Endothelial cell of umbilical vein (primary cell): ENCODE measurements at places on chromosomes 2 and 18. TPM values are rescaled to one million over a fixed set of nuclear protein-coding genes. Genes with fewer than 3 reads are reported as not detected.
A peak's percentile ranks its signal among the peaks of the same experiment; 100 is the strongest.

GRCh38 chr2:85394261-85394681, 15.9 kb downstream of the CAPG start:
- H3K4me3 ChIP-seq: no peak overlapping the region
- no peak overlapping the region for H3K27ac ChIP-seq
- H3K4me1 ChIP-seq: no peaks in the 10 kb centered on the region
- no peaks in the 10 kb centered on the region for H3K27me3 ChIP-seq

GRCh38 chr2:12507295-12507694, 209.4 kb upstream of the TRIB2 start:
- H3K27me3 ChIP-seq: no peaks in the 10 kb centered on the region
- DNase-seq: no peak
- no peaks in the 10 kb centered on the region for H3K4me1 ChIP-seq
- H3K27ac ChIP-seq: no peak overlapping the region
- H3K36me3 ChIP-seq: no peaks in the 10 kb centered on the region

CYP27C1 gene
- not detected in 2 replicates for polyA plus RNA-seq

DNA sequence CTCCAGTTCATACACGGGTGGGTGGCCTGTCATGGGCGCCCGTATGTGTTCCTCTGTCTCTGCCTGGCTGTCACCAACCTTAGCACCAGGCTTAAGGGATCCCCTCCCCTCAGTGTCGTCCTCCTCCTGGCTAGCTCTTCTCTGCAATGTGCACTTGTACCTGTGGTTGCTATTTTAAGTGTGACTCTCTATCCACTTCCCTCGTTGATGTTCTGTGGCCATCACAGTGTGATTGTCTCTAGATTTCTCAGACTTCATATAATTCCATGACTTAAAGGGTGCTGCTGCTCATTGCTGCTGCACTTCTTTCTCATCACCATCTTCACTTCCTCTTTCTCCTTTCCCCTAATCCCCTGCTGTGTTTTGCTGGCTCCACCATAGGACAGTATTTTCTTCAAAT, 143.4 kb downstream of the EML6 start:
- DNase-seq: no peak
- no peak overlapping the region for H3K27ac ChIP-seq
- no peaks in the 10 kb centered on the region for H3K36me3 ChIP-seq

ST8SIA5 gene
- polyA plus RNA-seq: 0.10 and 0.25 TPM in 2 replicates

DNA sequence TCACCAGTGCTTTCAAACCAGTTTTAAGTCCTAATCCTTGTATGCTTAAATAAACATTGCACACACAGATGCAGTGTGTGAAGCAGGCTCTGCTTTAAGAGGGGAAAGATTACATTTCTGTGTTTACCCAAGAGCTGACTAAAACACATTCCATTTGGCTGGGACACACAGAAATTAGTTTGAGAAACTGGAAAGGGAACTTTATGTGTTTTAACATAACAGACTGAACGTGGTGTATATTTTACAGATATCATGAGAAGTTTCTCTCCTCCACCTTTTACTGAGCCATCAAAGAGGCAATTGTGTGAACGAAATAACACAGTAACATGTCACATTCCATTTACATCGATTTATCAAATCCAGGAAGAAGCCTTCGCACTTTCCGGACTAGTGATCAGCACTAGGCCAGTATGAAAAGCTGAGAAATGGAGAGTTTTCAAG, 121.8 kb downstream of the MAIP1 start:
- no peaks in the 10 kb centered on the region for H3K4me1 ChIP-seq
- H3K27ac ChIP-seq: no peak overlapping the region
- H3K36me3 ChIP-seq: no peaks in the 10 kb centered on the region
- no peaks in the 10 kb centered on the region for H3K27me3 ChIP-seq
- no peak overlapping the region for H3K4me3 ChIP-seq

DNA sequence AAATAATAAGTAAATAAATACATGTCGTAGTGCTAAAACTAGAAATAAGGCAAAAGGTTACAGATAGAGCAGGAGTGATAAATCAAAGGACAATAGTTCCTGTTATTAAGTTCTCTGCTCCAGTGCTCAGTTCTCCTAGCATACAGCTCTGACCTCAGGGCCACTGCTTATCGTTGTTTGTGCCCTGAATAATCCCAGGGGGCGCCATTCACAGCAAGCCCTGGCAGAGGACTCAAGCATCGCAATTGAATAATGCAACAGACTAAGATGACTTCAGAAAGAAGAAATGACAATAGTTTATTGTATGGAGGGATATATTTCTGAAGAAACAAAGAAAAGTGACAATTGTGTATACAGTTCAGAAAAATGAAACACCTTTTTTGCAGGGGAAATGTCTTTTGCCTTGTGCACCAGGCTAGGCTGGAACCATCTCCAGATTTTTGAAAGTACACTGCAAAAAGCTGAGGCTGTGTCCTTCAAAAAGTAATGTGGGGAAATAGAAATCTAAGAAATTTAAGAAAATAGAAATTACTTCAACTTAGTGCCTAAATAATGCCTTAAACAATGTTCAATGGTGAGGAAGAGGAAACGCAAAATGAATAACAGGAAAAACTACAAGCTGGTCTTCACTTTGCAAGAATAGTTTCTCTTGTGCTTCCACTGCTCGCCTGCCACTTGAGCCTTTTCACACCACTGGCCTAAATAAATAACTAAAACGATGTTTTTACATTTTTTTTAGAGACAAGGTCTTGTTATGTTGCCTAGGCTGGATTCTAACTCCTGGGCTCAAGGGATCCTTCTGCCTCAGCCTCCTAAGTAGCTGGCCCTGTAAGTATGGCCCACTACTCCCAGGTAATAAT, 19.0 kb upstream of the CCNYL1 start:
- H3K4me1 ChIP-seq: peaks cover 10% of the 10 kb centered on the region
- DNase-seq: peak; percentile 61
- H3K27me3 ChIP-seq: no peaks in the 10 kb centered on the region
- no peak overlapping the region for H3K4me3 ChIP-seq
- no peaks in the 10 kb centered on the region for H3K36me3 ChIP-seq

- H3K36me3 ChIP-seq: peaks cover 3% of the 10 kb centered on the region
- H3K27me3 ChIP-seq: no peaks in the 10 kb centered on the region
- DNase-seq: no peak
- no peak overlapping the region for H3K4me3 ChIP-seq
Measured at GRCh38 chr2:53770264-53770663, 2.7 kb downstream of the CHAC2 start.

DNA sequence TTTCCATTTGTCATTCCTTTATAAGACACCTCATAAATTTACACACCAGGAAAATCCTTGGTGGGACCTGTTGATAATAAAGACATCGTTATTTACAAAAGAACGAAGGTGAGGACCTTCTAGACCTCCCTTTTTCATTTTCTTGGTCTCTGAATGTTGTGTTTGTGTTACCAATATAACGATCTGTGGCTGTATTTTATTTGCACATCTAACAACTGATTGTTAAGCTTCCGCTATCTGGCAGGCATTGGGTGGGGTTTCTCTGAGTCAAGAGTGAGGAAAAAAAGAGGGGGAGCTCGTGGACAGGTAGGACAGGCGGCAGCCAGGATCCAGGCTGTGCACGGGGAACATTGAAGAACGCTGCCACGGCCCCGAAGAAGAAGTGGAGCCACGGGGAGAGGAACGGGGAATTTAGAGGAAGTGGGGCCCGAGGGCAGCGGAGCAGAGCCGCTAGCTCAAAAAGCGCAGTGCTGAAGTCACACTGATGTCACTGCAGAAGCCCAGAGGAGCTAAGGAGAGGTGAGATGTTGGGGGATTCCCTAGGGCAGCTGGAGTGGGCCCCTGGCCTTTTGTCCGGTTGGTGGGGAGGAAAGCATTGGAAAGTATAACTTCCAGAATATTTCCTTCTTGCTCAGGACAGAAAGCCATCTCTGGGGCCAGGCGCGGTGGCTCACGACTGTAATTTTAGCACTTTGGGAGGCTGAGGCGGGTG, 20.9 kb upstream of the DNMT3A start:
- no peak overlapping the region for H3K27ac ChIP-seq
- peaks cover 4% of the 10 kb centered on the region for H3K4me1 ChIP-seq
- no peaks in the 10 kb centered on the region for H3K27me3 ChIP-seq

DNA sequence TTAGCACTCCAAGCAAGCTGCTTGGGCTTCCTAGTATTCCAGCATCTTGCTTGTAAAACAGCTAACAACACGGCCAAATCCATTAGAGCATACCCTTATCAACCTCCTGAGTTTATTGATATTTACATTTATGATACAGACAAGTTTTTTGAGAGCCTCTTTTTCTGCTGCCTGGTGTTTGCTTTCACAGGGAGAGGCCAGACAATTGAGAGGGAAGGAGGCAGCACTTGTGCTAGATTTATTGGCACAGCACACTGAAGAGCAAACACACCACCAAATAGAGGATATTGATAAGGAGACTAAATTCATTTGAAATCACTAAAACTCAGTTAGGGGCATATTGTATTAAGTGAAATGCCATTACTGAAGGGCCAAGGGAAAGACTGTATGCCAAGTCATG, 1142.3 kb upstream of the FANCL start:
- no peak for DNase-seq
- H3K4me1 ChIP-seq: no peaks in the 10 kb centered on the region
- no peaks in the 10 kb centered on the region for H3K36me3 ChIP-seq
- no peak overlapping the region for H3K4me3 ChIP-seq
- H3K27me3 ChIP-seq: no peaks in the 10 kb centered on the region

DNA sequence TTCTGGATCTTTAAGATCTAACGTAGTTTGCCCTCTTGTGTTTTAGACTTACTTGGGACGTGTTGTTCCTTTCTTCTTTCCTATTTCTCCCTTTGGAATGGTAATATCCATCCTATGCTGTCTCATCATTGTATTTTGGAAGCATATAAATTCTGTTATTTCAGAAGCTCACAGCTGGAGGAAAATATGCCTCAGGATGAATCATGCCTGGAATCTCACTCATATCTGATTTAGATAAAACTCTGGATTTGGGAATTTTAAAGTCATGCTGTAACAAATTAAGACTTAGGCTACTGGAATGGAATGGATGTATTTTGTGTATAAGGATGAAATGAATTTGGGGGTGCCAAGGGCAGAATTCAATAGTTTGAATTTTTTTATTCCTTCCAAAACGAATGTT, 245.2 kb upstream of the GULP1 start:
- no peaks in the 10 kb centered on the region for H3K4me1 ChIP-seq
- H3K27ac ChIP-seq: no peak overlapping the region
- H3K36me3 ChIP-seq: no peaks in the 10 kb centered on the region
- DNase-seq: peak; percentile 27
- H3K27me3 ChIP-seq: no peaks in the 10 kb centered on the region
- H3K4me3 ChIP-seq: no peak overlapping the region

DNA sequence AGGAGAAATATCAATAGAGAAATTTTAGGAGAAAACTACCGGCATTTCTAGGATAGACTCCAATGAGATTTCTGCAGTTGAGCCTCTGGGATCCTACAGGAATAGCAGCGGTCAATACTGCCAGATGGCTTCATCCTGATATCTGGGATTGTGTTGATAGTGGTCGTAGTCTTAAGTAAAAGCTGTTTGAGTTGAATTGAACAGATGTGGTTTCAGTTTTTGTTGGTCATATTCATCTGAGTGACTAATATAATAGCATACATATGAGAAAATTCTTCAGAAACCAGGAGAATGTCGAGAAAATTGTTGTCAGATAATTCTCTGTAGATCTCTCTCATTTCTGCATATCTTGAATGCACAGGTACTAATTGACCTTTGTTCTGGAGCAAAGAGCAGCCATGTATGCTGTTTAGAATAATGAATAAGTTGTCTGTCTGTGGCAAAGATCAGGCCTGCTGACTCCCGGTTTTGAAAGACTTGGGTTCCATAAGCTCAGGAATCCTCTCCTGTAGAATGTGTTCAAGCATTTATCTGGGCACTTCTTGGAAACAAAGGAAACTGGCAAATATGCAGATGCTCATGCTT, 288.1 kb downstream of the TMX3 start:
- H3K4me3 ChIP-seq: no peak overlapping the region
- H3K4me1 ChIP-seq: peaks cover 6% of the 10 kb centered on the region
- H3K27me3 ChIP-seq: no peaks in the 10 kb centered on the region
- no peak overlapping the region for H3K27ac ChIP-seq
- no peaks in the 10 kb centered on the region for H3K36me3 ChIP-seq
- DNase-seq: no peak

DNA sequence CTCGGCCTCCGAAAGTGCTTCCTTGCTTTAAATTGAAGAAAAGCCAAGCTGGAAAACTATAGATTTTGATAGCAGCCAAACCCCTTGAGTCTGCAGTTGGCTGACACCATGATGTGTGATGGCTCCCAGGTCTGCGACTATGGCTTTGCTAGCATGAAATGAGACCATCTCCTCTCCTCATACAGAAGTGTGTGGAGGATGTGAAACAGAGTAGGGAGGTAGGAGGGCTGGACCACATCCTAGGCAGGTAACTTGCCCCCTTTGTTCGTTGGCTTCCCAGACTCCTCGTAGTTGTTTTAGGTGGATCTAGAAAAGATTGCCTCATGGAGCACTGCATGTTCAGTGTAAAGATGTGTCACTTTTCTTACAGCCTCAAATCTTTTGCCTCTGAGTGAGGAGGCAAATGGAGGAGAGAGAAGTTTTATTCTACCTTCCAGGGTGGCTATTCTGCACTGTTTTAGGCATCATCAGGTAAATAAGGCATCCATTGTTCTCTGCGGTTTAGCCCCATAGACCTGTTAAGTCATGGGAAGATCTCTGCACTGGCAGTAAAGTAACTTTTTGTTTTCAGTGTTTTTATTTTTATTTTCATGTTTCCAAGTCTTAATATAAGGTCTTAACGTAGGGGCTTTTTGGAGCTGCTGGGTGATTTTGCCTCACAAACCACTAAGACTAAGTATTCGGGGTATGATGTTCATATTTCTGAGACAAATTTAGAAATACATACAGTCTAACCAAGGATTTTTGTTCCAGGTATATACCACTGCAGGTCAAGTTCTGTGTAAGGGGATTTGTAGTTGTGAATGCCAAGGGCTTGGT, 40.1 kb downstream of the MGAT5 start:
- H3K27ac ChIP-seq: no peak overlapping the region
- no peak overlapping the region for H3K4me3 ChIP-seq
- H3K27me3 ChIP-seq: no peaks in the 10 kb centered on the region
- peaks cover 32% of the 10 kb centered on the region for H3K4me1 ChIP-seq
- DNase-seq: no peak
- no peaks in the 10 kb centered on the region for H3K36me3 ChIP-seq

- H3K4me1 ChIP-seq: peaks cover 17% of the 10 kb centered on the region
- H3K4me3 ChIP-seq: no peak overlapping the region
- peaks cover 14% of the 10 kb centered on the region for H3K27me3 ChIP-seq
- H3K36me3 ChIP-seq: no peaks in the 10 kb centered on the region
- no peak for DNase-seq
Measured at GRCh38 chr2:73825408-73825807, 3.4 kb upstream of the STAMBP start.
